ENCODE measurements at places on chromosomes 11 and 22. TPM values are rescaled to one million over a fixed set of nuclear protein-coding genes. Genes with fewer than 3 reads are reported as not detected.

SLC25A18 gene
- total RNA-seq = not detected

TMPRSS13 gene
- total RNA-seq = 53.1 TPM

PRG2 gene
- not detected for total RNA-seq

BATF2 gene
- 0.79 TPM for total RNA-seq

INSC gene
- total RNA-seq = not detected

MS4A7 gene
- total RNA-seq = not detected

C1QTNF5 gene
- 1.2 TPM for total RNA-seq

TRIM5 gene
- total RNA-seq = 25.2 TPM

KCNJ11 gene
- total RNA-seq = 3.4 TPM

TP53I11 gene
- total RNA-seq = 7.7 TPM

NRIP3 gene
- total RNA-seq = 13.0 TPM
